ENCODE measurements at places on chromosomes 4 and X.

DNA sequence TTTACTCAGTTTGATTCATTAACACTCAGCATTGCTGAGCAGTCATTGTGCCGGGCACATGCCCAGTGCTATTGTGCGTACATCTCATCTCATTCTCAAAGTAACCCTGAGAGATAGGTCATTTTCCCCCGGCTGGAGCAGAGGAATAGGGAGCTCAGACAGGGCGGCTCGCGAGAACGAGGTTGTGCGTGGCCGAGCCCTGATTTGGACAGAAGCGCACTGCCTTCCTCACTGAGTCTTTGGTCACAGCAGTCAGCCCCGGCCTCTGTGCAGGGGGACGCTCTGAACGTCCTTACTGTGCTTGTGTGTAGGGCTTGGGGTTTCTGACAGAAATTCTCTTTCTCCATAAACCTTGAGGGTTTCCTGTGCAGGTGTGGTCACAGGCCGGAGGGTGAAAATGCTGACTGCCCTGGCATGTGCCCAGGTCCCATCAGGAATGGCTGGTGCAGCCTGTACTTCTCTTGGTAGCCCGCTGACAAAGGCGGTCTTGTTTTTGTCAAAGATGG lies 39.5 kb downstream of the NOP14 start:
- DNase-seq: no peak

DNA sequence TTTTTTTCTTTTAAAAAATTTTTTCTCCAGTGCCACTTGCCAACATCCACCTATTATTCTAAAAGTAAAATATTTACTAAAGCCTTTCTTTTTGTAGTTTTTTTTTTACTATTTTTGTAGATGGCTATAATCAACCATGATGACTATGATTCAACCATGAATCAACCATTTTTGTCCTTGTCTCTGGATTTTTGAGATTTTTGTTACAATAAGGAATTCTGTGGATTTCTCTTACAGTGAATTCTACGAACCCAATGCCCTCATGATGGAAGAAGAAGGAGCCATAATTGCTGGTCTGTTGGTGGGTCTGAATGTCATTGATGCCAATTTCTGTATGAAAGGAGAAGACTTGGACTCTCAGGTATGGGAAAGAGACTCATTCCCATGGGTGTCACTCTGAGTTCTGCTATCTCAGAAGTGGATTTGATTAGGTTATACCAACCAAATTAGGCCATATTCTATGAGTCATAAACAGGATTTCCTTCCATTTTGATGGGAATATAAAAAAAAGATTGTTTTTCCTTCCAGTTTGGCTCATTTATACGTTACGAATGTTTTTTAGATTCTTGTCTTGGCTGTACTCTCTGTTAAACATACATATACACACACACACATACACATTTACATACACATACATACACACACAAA lies 46.7 kb downstream of the RUFY3 start:
- no peak for DNase-seq

DNA sequence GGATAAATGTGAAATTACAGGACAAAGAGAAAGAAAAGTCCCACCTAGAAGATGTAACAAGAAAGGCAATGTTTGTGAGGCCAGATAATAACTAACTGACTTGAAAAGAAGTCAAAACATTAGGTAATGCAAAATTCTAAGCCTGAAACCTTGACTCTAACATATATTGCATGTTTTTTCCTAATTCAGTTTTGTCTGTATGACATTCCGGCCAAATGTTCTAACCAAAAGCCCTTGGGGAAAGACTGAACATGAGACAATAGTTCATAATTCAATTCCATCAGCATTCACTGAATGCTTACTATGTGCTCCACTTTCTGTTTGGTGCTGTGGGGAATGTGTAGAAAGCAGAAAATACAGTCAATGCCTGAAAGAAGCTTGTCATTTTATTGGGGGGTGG lies 84.8 kb upstream of the PLAC1 start:
- no peak for DNase-seq

GRCh38 chrX:137695417-137695816 lies 129.5 kb downstream of the ZIC3 start:
- no peak for DNase-seq

DNA sequence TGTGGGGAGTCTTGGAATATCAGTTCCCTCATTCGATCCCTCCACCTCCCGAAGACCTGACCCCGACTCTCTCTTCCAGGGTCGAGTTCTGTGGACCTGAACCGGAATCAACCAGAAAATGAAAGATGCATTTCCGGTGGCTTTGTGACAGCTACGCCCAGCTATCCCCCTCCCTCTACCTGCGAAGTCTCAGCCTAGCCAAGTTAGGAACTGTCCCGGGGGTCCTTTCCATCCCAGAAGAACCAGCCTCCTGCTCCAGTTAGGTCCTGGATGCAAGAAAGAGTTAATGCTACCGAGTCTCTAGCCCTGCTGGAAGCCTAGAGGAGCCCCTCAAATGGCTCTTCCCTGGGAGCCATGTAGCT lies 13.4 kb upstream of the ETDC start:
- no peak for DNase-seq

DNA sequence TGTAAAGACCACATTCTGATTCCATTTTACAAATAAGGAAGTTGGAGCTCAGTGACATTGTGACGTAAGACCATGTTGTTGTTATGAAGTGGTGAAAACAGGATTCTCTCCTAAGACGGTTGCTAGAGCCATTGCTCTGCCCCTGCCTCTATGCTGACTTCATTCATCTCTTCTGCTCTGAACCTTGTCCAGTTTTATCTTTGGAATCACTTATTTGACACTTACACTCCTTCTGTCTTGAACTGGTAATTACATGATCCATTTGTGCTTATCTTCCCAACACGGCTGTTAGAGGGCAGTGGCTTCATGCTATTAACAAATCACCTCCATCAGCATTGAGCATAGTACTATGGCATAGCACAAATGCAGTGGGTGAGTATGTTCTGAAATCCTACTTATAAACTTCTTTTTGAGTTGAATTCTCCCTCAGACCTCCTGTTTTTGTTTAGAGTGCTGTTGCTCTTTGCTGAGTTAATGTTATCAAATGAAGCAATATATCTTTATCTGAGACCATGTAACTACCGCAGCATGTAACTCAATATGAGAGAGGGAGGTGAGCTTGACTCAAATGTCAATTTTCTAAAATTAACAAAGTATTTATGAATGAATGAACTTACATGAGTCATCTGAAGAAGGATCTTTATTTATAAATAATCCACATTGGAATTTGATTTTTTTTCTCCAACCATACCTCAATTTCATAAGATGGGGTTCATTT lies 177.8 kb downstream of the RASL11B start:
- no peak for DNase-seq
